ENCODE measurements at places on chromosomes 16 and 17.

DNA sequence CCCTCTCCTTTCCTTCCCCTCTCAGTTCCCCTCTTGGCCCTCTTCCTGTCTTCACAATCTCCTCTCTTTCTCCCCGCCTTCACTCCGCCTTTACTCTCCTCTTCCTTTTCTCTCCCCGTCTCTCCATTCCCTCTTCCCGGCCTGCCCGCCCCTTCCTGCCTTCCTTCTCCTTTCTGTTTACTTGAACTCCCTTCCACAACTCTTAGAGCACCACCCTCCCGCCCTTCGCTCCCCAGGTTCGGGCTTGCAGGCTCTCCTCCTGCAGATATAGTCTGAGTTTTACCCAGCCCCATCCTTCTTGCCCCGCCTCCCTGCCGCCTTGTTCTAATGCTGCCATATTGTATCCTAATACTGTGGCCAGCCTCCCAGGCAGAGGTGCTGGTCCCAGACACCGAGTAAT is 201.5 kb upstream of the N4BP1 start:
- no peak for DNase-seq

DNA sequence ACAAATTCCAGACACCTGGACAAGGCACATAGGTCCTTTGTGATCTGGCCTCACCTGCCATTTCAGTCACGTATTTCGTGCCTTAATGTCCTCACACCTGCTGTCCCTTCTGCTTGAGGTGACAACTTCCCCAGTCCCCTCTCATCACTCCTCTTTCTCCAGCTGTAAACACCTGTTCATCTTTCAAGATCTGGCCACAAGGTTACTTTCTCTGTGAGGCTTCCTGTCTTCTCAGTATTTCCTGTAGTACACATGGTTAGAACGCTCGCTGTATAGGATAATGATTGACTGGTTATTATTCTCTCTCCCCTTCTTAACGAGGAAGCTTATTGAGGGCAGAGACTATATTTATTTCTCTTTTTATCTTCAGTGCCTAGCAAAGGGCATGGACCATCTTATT is 74.5 kb upstream of the PMFBP1 start:
- no peak for DNase-seq

DNA sequence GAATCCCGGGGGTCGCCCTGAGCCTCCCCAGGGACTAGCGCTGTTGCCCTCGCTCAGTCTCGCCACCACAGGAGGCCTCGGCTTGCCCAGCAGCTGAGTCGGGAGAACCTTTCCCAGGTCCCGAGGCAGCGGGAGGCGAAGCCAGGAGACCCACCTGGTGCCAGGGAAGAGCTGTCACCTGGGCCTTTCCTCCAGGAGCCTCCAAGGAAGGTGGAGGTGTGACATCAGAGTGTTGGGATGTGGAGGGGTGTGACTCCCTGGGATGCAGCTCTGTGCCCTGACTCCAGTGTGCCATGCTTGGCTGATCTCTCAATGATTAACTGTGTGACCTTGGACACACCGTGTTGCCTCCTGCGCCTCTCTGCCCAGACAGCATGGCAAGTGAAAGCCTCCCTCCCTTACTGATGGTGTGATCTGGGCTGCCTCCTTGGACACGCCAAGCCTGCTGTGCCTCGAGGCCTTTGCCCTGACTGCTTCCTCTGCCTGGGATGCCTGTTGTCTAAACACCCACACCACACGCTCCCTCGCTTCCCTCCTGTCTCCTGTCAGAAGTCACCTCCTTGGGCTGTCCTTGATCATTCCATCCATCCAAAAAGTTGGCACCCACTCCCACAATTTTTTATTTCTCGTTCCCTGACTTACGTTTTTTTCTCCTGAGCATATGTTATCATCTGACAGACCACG is 88.0 kb downstream of the CMIP start:
- DNase-seq, result no peak

GRCh38 chr17:32795339-32795979 is 81.5 kb downstream of the MYO1D start:
- no peak for DNase-seq

DNA sequence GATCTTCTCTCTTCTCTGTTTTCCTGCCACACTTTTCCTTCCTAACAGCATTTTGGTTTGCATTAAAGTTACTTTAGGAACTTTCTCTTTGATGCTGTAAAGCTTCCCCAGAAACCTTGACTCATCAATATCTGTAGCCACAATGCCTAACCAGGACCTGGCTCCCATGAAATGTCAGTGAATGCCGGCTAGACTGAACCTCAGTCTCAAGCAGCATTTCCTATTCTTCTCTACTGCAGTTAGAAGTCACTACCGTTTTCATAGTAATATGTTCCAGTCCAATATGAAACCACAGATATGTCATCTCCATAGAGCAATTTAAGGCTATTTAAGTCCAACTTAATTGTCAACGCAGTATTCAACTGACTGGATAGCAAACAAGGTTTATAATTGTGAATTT is 28.9 kb downstream of the ITFG1 start:
- DNase-seq, result no peak

DNA sequence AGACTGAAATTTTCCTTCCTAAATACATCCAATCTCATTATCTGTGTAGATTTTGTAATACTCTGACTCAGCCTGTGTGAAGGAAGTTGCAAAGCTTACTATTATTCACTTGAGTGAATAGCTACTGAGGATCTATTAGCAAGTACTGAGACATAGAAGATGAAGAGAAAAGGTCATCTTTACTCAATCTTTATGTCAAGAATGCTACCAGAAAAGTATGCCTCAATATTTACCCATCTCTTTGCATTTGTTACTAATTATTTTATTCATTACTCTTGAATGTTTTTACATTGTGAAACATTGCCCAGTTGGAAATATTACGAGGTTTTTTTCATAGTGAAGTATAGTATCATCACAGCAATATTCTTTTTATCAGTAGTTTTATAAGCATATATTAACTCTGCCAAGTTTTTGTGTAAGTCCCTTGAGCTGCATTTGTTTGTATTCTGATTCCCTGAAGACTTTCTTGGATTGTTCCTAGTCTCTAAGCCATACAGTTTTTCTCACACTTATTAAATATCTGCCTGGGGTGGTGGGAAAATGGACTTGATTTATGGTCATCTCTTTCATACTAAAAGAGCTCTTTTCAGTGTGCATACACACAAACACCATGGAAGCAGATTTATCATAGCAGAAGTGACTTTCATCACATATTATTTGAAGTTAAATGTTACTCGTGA is 110.4 kb downstream of the MRTFB start:
- DNase-seq, result no peak

DNA sequence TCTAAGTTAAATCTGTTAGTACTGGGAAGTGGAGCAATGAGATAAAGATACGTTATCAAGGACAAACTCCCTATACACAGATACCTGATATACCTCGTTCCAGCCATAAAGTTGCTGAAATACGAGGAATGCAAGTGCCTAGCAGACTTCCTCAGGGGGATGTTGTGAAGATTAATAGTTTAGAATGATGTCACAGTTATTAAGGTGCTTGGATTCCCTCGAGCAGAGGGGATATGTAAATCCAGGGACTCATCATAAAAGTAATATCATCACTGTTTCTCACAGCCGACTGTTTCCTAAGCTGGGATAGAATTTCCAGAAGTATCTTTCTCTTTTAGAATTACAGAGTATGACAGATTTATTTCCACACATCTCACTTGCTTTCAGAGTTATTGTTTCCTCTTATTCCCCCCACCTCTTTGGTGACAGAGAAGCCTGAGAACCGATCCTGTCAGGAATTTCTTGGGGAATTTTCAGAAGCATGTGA is 28.4 kb upstream of the ZFHX3 start:
- DNase-seq, result no peak

GRCh38 chr17:83180264-83180995 is 101.0 kb downstream of the METRNL start:
- no peak for DNase-seq

- DNase-seq, result no peak
Observed at GRCh38 chr17:80961541-80962330, 29.9 kb upstream of the CHMP6 start.

DNA sequence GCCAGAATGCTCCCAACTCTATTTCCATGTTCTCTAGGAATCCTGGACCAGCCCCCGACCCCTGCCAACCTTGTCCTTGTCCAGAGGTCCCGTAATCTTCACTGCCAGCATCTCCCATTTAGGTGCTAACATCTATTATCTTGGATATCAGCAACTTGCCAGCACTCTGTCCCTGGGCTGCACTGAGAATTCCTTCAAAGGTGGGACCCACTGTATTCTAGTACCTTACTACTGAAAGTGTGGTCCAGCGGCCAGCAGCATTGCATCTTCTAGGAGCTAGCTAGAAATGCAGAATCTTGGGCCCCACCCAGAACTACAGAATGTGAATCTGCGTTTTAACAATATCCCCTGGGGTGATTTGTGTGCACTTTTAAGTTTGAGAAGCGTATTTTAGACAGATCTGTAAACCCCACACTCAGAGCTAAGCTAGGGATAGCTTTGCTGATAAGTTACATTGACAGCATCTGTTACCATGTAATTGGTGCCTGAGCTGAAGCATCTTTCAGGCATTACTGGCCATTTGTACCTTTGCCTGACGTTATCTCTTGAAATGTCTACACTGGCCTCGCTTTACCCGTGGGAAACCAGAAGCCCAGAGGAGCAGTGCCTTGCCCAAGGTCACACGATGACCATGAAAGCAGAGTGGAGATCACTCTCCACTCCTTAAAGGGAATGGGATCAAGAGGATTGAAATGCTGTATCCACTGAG is 8.3 kb downstream of the ABAT start:
- no peak for DNase-seq

GRCh38 chr16:87847467-87847784 is 21.9 kb downstream of the SLC7A5 start:
- DNase-seq, result no peak

DNA sequence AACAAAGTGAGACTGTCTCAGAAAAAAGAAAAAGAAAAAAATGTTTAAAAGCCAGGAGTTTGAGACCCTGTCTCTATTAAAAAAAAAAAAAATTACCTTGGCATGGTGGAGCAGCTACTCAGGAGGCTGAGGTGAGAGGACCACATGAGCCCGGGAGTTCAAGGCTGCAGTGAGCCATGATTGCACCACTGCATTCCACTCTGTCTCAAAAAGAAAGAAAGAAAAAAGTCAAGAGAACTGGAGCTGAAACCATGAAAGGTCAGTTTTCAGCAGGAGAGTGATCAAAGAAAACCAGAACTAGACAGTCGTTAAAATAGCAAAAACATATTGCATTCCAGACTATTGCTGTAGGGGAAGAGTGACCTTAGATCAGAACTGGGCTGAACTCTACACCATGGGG is 8.8 kb downstream of the QPRT start:
- DNase-seq, result no peak

DNA sequence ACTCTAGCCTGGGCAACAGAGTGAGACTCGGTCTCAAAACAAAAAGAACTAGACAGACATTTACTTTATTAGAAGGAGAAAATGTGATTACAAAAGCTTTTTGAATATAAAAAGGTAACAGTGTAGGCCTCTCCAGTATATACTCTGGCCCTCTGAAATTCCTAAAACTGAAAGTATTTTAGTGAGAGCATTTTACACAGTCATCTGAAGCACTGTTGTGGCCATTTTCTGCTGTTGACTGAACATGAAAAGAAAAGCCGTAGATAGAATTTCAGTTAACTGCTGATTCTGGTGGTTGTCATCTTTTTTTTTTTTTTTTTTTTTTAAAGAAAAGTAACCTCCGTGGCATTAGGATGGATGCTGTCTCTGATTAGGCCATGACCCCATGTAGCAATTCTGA is 15.6 kb downstream of the DUSP14 start:
- no peak for DNase-seq
